ENCODE measurements at places on chromosomes 4 and X.

GRCh38 chr4:40621592-40622512 lies 7.8 kb downstream of the RBM47 start:
- peak; percentile 71 for DNase-seq

DNA sequence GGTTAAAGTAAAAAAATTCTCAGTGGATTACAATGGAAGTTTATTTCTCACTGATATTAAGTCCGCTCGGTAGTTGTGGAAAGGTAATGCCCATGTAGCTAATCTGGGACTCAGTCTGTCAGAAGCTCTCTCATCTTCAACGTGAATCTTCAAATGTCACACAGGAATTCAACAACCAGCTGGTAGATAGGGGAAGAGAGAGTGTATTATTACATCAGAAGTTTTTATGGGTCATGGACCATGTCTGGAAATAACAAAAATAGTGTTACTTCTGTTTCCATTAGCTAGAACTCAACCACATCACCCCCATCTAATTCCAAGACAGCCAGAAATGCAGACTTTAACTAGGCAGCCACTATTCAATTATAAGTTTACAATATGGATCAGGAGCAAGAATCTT lies 506.1 kb upstream of the HTR2C start:
- DNase-seq, result no peak

DNA sequence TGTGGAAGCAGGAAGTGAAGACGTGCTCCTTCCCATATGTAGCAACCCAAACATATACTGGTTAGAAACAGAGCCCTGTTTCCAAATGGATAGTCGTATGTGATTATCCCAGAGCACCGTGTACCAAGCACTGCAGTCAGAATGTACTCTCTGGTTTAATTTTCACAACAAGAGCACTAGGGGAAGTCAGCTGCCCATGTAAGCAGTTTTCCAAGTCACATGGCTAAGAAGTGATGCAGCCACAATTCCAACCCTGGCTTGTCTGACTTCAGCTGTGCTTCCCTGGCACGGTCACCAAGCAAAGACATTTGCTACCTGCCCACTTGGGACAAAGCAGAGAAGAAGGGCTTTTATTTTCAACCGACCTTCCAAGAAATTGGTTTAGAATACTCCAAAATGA lies 28.2 kb upstream of the CEP135 start:
- no peak for DNase-seq

DNA sequence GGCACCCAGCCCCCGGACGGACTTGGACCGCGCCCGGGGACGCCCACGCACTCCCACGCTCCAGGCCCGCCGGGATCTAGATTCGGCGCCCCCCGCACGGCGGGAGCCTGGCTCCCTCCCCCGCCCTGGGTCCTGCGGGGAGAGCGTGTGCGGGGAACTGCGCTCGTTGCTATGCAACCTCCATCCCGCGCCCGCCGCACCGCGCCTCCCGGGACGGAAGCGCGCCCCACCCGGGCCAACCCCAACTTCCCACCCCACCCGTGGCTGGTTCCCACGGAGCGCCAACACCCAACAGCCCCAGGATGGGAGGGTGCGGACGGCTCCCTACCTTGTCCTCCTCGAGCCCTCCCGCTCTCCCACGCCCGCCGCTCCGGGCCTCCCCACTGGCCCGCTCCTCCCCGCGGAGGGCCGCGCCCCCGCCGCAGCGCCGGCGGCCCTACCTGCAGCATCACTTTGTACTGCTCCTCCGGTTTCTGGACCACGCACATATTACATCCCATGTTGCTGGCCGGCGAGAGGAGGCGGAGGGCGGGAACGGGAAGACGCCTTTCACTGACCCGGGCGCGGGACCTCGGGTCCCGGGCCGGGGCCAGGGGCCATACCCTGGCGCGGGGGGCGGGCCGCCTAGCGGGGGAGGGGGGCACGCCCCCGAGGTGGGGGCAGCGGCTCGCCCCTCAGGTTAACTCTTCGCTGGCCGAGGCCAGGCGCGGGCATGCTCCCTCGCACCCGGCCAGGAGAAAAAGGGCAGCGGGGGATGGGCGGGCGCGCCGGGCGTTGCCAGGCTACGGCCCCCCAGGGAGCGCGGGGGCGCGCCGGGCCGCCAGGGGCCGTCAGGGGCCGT lies at the start of gene PDZD4:
PDZD4 (minus strand) TSS at position 746 of the 841 bp plus-strand sequence; CDS start at position 500, 246 bp downstream.
- no peak for DNase-seq

GRCh38 chr4:185298728-185299430 lies 89.5 kb downstream of the SNX25 start:
- DNase-seq, result no peak

- no peak for DNase-seq
These were observed 50.1 kb downstream of the NHS start for GRCh38 chrX:17425136-17425535.

- no peak for DNase-seq
These were observed 97.2 kb downstream of the MAB21L2 start for GRCh38 chr4:150679018-150679764.

- DNase-seq, result peak; percentile 55
These were observed 30.7 kb downstream of the MSN start for GRCh38 chrX:65697915-65698796.

DNA sequence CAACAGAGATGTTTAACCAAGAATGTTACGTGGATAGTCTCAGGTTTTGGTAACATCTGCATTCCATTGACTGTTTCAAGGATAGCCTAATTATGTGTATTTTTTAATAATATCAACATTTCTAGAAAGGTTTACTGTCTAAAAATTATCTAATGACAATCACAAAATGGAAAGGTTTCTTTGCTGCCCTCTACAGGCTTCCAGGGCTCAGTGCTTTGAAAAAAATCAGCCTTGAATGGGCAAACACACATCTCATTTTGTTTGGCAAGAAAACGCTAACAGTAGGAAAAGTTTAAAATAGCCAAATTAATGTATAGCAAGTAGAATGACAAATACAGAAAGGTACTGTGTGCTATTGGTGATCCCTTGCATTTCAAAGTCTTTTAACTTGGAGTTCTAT lies 223.4 kb upstream of the PRPS2 start:
- DNase-seq, result no peak

GRCh38 chr4:147015491-147015890 lies 69.8 kb upstream of the TTC29 start:
- no peak for DNase-seq

DNA sequence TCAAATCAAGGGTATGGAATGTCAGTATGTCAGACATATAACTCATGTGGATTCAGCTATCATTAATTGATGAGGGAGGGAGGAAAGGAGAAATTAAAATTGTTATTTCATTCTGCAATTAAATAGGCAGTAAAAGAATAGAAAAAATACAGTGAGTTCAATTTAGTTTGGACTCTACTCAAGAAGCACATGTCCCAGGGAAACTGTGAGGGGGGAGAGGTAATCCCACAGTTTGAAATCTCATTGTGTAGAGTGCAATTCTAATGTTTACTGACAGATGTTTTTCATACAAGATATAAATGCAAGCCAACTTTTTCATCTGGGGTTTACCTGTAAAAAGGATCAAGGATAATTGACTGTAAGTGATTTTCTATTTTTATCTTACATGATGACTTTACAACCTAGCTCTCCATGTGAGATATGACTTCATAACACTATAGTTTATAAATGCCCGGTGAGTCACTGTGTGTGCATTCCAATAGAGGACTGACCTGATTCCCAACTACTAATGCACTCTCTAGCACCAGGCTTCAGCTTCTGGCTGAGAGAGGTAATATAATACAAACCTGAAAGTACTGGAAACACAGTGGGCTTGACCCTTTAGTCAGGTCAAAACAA lies 35.2 kb upstream of the SCD5 start:
- DNase-seq, result no peak

- no peak for DNase-seq
These were observed 49.7 kb downstream of the ATP8A1 start for GRCh38 chr4:42607011-42607726.

- no peak for DNase-seq
These were observed 21.2 kb upstream of the SLC25A31 start for GRCh38 chr4:127708985-127709384.

GRCh38 chr4:42490015-42490414 lies 92.7 kb downstream of the SHISA3 start:
- DNase-seq, result no peak

- DNase-seq, result no peak
These were observed 755.8 kb downstream of the RPA4 start for GRCh38 chrX:97639526-97639925.
